ENCODE measurements at places on chromosomes 6 and 20.
A peak's percentile ranks its signal among the peaks of the same experiment; 100 is the strongest.

- DNase-seq, result no peak
Measured at GRCh38 chr20:1945660-1946059, 48.2 kb downstream of the PDYN start.

- DNase-seq, result no peak
Measured at GRCh38 chr20:50376888-50377459, 133.2 kb upstream of the PTPN1 start.

DNA sequence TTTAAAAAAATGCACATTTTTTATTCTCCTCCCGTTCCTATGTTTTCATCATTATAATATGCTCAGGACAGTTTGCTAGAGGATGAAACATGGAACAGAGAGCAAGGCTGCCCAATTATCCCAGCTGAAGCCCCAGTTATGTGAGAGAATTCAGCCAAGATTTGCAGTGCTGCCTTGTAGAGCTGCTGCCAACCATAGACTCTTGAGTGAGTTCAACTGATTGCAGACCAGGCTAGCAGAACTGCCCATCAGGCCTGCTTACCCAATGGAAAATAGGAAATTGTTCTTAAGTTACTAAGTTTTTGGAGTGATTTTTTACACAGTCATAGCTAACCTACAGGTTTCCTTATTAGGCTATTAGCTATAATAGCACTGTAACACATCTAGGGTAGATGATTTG lies 128.7 kb upstream of the VGLL2 start:
- no peak for DNase-seq

DNA sequence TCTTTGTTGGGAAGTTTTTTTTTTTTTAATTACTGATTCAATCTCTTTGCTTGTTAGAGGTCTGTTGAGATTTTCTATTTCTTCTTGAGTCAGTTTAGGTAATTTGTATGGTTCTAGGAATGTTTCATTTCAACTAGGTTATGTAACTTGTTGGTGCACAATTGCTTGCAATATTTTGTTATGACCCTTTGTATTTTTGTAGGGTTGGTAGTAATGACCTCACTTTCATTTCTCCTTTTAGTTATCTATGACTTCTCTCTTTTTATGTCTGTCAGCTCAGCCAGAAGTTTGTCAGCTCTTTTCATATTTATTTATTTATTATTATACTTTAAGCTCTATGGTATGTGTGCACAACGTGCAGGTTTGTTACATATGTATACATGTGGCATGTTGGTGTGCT lies 51.1 kb upstream of the SLC24A3 start:
- DNase-seq, result no peak

- no peak for DNase-seq
Measured at GRCh38 chr20:1622450-1622849, 2.6 kb upstream of the SIRPB1 start.

GRCh38 chr6:70957284-70957617 lies 391 bp upstream of the B3GAT2 start:
- DNase-seq, result peak; percentile 32

DNA sequence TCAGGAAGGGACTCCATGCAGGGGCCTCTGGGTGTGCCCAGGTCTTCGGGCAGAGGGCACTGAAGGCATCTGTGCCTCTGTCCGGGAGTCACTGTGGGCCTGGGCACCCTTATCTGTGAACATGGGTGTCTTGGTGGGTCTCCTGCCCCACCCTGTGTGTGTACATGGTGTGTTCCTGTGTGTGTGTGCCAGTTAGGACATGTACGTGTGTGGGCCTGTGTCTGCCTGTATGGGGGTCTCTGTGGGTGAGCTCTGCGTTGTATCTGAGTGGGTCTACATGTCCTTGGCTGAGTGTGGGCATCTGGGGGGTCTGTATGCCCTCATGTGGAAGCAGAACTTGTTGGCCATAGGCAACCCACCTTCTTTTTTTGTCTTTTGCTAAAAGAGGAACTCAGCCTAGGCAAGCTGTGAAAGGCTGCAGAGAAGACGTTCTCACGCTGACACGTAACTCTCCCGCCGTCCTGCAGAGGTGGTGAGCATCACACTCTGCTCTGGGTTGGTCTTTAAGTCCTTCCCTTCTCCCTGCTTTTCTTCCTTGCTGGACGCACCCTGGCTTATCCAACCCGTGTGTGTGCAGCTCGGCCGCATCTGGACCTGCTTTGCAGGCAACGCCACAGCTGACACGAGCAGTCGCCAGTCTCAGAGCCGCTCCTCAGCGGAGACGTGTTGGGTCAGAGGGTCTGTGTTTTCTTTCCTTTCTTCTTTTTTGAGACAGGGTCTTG lies 532 bp upstream of the NPBWR2 start:
- DNase-seq, result no peak

- no peak for DNase-seq
Measured at GRCh38 chr20:24106150-24106800, 117.7 kb upstream of the GGTLC1 start.

- no peak for DNase-seq
Measured at GRCh38 chr6:87822011-87822410, 120.0 kb upstream of the AKIRIN2 start.

DNA sequence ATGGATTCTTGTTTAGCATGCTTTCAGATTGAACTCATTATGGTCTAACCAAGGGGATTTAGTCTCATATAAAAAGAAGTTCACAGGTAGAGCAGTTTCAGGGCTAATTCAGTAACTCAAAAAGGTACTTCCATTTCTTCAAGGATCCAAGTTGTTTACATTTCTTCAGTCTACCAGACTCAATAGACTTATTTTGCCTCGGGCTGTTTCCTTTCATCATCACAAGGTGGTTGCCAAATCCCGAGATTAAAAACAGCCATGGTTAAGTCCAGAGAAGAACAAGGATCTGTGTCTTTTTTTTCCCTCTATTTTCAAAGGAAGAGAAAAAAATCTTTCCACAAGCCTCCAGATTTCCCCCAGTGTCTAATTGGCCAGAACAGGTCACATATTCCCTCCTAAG lies 69.8 kb upstream of the SNX9 start:
- no peak for DNase-seq

DNA sequence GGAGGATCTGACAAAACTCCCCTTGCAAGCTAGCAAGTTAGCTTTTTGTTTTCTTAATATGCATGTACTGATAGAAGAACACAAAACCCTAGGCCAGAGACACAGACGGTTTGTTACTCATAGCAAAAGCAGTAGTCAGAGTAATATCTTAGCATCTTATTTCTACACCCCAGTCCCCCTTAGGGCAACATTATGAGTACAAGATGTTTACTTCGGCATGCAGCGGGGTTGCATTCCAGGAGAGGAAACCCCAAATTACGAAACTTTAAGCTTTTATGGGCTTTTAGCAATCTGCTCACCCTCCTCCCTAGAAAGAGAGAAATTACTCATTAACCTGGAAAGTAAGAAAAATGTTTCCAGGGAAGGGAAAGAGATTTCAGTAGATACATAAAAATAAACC lies 1286.9 kb downstream of the EPHA7 start:
- no peak for DNase-seq

GRCh38 chr20:37804584-37805566 lies 98.1 kb upstream of the VSTM2L start:
- DNase-seq, result no peak

DNA sequence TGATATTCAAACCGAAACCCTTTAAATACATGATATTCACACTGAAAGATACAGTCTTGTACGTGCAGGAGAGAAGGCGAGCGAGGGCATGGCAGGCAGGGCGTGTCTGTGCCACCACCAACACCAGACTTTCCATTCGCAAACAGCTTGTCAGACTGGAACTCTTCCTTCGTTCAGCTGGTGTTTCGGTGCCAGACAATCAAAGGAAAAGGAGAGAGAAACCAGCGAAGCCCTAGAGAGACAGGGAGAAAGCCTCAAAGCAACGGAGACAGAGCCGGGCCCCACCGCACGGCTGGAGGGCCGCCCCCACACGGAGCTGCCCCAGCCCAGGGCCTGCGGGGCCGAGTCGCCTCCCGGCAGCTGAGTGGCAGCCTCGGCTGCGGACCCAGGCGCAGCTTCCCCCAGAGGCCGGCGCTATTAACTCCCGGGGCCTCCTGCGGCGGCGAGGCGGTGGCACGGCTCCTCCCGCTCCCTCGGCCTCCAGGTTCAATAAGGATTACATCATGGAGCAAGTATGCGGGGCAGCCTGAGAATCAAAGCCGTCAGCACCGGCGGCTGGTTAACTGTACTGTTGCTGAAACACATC lies 32.1 kb upstream of the NR2E1 start:
- DNase-seq, result peak; percentile 89

DNA sequence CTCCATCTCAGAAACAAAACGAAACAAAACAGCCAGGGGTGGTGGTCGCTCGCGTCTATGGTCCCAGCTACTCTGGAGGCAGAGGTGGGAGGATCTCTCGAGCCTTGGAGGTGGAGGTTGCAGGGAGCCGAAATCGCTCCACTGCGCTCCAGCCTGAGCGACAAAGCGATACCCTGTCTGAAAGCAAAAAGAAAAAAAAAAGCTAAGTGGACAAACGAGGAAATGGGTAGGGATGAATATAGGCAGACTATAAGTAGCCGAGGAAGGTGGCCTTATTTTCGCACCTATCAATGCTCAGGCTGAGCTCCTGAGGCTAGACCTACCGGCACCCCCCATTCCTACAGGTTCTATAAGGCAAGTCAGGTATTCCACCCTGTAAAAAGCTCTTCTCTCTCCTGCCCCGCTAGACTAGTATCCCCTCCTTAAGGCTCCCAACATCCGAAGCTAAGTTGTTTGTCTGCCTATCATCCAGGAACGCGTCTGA lies 650 bp upstream of the CASP8AP2 start:
- DNase-seq, result no peak

GRCh38 chr20:4949833-4950178 lies 51.5 kb downstream of the SLC23A2 start:
- no peak for DNase-seq

- no peak for DNase-seq
Measured at GRCh38 chr6:32387589-32388340, 16.1 kb upstream of the TSBP1 start.

GRCh38 chr6:3527651-3527977 lies 70.8 kb upstream of the SLC22A23 start:
- DNase-seq, result no peak

GRCh38 chr6:44076356-44077213 lies 50.7 kb downstream of the MRPL14 start:
- DNase-seq, result no peak

- peak; percentile 23 for DNase-seq
Measured at GRCh38 chr6:37648465-37649330, 49.0 kb downstream of the MDGA1 start.

DNA sequence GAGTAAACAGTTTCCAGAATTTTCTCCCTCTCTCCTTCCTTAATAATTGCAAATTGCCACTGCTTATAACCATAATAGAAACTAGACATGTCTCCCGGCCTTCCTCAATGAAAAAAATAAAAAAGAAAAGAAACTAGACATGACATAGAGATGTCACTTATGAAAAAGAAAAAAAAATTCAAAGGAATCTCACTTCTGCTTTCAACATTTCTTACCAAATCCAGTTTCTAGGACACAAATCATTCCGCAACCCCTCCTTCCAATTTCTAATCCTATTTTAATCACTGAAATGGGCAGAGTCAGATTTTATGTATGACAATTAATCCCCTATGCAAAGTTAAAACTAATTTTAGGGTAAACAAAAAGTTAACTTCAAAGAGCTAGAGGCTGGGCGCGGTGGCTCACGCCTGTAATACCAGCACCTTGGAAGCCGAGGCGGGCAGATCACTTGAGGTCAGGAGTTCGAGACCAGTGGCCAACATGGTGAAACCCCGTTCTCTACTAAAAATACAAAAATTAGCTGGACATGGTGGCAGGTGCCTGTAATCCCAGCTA lies 40.1 kb upstream of the EEF1A1 start:
- DNase-seq, result no peak

GRCh38 chr20:58241766-58242465 lies 13.5 kb upstream of the ANKRD60 start:
- DNase-seq, result no peak

GRCh38 chr6:23842760-23843159 lies 283.3 kb upstream of the NRSN1 start:
- no peak for DNase-seq

DNA sequence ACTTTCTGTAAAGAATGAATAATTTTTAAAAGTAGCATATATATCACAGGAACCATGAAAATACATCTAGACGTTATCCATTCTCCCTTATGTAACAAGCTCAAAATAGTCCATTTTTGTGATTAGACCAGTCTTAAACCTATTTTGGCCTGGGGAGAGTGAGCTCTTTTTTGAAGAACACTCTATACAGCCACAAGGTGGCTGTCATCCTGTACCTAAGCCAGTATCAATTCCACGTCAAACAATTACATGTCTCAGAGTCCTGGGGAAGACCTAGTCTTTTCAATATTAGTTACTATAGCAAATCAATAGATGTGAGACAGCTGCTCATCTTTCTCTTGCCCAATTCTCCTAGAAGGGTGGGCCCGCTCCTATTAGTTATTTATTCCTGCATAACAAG lies 28.4 kb downstream of the FBXO5 start:
- DNase-seq, result no peak

GRCh38 chr20:20017844-20018185 lies 653 bp downstream of the NAA20 start:
- DNase-seq, result no peak

DNA sequence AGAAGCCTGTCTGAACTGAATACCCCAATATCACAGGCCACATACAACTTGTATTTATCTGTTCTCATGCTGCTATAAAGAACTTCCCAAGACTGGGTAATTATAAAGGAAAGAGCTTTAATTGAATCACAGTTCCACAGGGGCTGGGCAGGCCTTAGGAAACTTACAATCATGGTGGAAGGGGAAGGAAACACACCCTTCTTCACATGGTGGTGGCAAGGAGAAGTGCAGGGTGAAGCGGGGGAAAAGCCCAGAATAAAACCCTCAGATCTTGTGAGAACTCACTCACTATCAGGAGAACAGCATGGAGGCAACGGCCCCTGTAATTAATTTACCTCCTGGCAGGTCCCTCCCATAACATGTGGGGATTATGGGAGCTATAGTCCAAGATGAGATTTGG lies 50.3 kb upstream of the FNDC1 start:
- no peak for DNase-seq

GRCh38 chr6:107789361-107789760 lies 34.8 kb downstream of the SCML4 start:
- no peak for DNase-seq

- no peak for DNase-seq
Measured at GRCh38 chr6:86683132-86683908, 254.0 kb upstream of the HTR1E start.

DNA sequence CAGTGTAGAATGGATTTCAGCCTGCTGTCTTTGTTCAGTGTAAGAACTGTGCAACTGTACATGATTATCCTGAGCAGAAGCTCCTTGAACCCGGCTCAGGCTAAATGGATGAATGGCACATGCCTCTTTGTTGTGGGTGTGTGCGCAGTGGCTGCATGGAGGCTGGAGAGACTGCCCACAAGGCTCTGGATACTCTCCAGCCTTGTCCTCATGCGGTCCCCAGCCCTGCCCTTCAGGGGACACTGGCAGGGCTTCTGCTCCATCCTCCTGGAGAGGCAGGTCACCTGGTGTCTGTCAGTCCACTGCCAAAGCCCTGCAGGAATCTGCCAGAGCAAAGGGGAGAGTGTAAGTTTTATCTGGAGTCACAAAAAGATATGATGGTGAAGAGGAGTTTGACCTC lies 241.7 kb upstream of the EXOC2 start:
- no peak for DNase-seq

- DNase-seq, result no peak
Measured at GRCh38 chr6:36350082-36350481, 13.4 kb upstream of the BNIP5 start.

- DNase-seq, result no peak
Measured at GRCh38 chr6:113820761-113821160, 36.4 kb upstream of the MARCKS start.

GRCh38 chr20:45052698-45053429 lies 48.1 kb downstream of the KCNS1 start:
- no peak for DNase-seq

- no peak for DNase-seq
Measured at GRCh38 chr6:13304580-13305260, 23.6 kb downstream of the TBC1D7 start.

- no peak for DNase-seq
Measured at GRCh38 chr6:149319422-149319821, 1.9 kb downstream of the TAB2 start.

Measured in neuronal stem cell (in vitro differentiated cells).